Esophagus muscularis mucosa (tissue), 4 donors: ENCODE measurements at places on chromosomes 3 and 15. TPM values are rescaled to one million over a fixed set of nuclear protein-coding genes. Genes with fewer than 3 reads are reported as not detected.

AMOTL2 gene
- 313 TPM for total RNA-seq

GRCh38 chr15:76296849-76297248, 14.4 kb downstream of the ETFA start:
- no peak for DNase-seq

GRCh38 chr3:124653797-124654469, 76.3 kb upstream of the UMPS start:
- DNase-seq: no peak

DNA sequence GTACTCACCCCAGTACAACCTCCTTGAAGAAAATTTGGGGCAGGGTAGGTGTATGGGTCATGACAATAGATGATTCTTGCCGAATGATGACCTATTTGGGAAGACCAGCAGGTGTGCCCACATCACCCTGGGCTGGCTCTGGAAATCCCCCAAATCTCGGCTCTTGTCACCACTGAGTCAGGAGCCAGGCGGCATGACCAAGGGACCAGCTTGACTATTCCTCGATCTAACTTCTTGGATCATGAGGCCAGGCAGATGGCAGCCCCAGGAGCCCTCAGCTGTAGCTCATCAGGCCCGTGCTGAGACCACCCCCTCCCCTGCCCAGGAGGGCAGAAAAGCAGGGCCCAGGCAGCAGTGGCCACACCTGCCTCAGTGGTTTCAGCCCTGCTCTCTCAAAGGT, 9.2 kb upstream of the MUC4 start:
- no peak for DNase-seq

DNA sequence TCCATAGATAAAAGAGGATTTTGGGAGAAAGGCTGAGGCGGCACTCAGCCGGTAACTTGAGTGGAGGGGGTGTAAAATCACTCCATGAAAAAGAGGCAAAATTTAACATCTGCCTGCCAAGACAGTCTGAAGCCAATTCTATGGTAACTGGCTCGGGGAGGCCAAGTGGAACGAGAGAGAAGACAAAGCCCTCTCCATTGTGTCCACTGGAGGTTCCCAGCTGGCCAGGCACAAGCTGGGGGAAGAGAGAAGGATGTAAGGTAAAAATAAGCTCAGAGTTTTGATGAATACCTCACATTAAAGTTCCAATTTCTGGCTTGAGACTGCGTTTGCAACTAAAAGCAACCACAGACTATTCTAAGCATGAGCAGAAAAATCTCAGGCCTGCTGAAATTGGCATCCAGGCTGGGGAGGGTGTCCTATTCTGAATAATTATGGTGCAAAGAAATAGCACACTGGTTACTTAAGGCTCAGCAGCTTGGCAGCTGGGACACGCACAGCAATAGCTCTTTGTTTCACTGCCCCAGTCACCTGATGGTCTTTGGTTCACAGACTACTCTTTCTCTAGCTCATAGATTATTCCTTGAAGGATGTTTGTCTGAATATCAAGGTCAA, 48.8 kb downstream of the CHRD start:
- no peak for DNase-seq

TTLL13 gene
- total RNA-seq: 0.42 TPM

TNNC1 gene
- not detected for total RNA-seq

NR1I2 gene
- not detected for total RNA-seq

DNA sequence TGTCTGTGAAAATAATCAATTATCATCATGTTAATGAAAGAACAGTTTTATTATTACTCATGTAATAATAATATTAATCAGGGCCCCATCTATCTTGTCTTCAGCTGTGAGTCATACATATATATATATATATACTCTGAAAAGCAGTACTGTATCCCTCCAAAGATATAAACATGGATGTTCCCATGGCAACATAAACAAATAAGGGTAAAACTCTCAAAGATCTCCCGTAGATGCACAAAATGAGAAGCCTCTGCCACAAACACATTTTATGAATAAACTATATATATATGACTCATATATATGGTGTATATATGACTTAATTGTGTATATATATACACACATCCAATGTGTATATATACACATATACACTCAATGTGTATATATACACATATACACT, 163.8 kb upstream of the ARHGEF26 start:
- DNase-seq: no peak

DNA sequence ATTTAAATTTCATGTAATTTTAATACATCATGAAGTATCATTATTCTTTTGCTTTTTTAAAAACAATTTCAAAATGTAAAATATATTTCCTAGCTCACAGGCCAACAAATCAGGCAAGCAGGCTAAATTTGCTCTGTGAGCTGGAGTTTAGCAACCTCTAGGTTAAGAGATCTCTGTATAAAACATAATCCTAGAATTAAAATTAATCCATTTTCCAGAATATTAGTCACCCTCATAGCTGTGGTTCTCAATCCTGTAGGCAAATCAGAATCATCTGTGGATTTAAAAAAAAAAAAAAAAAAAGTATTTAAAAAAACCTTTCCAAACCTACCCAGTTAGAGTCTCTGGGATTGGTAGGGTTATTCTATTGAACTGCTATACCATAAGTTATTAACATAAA, 209.7 kb downstream of the MINAR1 start:
- DNase-seq: no peak

DNA sequence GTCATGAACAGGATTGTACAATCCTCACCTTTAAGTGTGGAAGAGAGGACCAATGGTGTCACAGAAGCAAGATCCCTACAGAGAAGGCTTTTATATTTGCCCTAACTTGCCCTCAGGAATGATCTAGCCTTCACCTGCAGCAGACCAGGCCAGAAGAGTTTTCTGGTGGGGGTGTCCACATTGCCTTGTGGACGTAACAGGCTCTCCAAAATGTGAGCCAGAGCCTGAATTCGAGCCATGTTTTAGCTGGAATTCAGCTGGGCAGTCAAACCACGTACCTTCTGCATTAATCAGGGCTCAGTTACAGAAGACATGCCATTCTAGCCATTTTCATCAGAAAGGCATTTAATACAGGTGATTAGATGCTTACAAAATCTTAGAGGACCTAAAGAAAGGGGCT, 23.6 kb upstream of the RAB7A start:
- DNase-seq: no peak
